T-cell (primary cell): ENCODE measurements at places on chromosomes 12 and 14.

DNA sequence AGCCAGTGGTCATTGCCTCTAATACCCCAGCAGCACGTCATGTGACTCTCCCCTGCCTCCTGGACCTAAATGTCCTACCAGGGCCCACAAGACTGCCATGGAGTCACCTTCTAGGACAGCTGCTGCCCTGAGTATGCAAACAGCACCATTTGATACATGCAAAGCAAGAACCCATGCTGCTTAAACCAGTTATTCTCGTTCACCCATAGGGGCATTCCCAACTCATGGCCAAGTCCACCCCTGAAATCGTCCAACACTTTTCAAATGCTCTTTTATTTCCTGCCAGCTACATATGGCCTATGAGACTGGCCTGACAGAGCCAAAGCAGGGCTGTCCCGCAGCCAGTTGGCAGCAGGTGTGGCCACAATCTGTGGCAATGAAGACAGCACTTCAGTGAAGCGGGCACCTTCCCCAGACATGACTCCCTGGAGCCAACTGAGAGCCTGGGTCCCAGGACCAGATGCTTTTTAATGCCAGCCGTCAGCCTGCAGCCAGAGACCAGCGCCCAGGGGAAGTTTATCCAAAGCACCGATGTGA lies 99.9 kb downstream of the BCAT1 start:
- DNase-seq = no peak

- DNase-seq = no peak
Measured at GRCh38 chr12:93279565-93280412, 97.9 kb upstream of the NUDT4 start.

- no peak for DNase-seq
Measured at GRCh38 chr14:101235335-101236103, 325.8 kb upstream of the DIO3 start.

DNA sequence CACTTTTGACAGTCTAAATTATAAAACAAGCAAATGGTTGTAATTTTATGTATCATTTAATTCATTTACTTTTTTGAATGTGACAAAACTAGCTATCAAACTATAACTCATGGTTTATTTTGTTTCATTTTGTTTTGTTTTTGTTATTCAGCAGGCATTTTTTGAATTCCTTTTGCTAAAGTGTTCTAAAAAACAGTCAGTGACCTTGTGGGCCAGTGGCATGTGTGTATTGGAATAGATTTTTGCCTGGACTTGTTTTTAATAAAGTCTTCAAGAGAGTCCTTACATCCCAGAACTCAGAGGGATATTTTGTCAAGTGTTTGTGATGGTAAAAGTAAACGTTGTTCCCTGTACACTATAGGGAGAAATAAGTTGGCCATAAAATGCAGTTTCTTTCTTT lies 369.7 kb upstream of the SYT1 start:
- no peak for DNase-seq

DNA sequence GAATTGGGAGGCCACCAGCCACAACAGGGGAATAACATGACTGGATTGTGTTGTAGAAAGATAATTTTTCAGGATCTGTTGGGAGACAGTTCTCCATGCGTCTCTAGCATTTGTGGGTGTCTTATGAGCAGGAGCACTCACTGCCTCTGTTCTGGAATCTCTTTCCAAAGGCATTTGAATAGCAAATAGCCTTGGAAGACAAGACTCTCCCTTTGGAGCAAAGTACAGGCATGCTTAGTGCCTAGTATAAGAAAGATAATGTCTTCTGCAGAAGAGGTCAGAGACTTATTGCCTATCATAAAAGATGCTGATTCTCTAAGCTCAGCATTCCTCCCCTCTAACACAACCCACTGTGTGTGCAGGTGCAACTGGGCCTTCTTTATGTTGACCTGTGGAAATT lies 58.3 kb downstream of the VCPKMT start:
- DNase-seq = no peak

GRCh38 chr12:98126637-98127335 lies 388.6 kb upstream of the TMPO start:
- no peak for DNase-seq

DNA sequence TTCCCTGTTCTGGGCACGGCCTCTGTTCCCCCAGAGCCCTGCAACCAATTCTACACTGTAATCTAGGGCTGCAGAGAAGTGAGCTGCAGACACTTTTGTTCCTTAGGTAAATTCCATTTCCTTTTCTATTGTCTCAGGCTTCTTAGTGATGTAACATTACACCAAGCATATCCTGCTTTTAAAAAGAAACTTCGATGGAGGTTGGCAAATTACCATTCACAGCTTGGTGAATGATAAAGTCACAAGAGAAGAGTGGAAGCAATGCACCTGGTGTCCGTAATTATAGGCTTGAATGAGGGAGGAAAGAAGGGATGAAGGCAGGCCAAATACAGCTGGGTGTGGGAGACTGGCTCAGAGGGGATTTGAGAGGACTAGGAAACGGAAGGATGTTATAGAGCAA lies 68.6 kb downstream of the PPM1A start:
- no peak for DNase-seq

DNA sequence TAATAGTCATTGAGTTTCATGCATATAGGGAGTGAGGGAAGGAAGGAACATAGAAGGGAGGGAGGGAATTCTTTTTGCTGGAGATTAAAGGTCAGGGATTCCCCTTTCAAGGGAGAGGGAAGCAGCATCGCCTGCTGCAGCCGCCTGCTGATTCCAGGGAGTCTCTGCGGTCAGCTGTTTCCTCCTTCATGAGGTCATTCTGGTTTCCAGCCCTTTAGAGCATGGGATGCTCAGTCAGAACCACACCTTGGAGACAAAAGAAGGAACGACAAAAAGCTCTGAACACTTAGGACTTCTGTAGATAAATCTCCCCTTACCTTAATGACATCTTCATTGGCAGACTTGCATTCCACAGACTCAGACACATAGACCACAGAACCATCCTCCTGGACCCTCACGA lies 923.0 kb upstream of the TMEM132C start:
- no peak for DNase-seq
